OCI-LY7 (cell line): ENCODE measurements at places on chromosomes 16 and 17.

DNA sequence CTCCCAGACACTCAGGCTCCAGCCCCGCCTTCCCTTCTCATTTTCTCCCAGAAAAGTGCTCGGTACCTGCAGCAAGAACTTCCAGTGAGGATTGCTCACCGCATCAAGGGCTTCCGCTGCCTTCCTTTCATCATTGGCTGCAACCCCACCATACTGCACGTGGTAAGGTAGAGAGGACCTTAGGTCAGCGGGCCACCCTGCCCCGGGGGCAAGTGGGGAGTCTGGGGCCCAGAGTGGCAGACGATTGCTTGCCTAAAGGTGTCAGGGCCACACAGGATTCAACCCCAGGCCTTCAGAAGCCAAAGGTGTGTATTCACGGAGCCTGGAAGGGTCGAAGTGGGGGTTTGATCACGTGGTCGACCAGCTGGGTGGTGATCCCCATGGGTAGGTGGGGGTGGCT is 1.4 kb downstream of the BCKDK start:
- DNase-seq = no peak

GRCh38 chr17:81582341-81582740 is 30.2 kb upstream of the FAAP100 start:
- no peak for DNase-seq

- peak; percentile 14 for DNase-seq
Measured at GRCh38 chr16:83813823-83814658, 6.3 kb downstream of the HSBP1 start.

DNA sequence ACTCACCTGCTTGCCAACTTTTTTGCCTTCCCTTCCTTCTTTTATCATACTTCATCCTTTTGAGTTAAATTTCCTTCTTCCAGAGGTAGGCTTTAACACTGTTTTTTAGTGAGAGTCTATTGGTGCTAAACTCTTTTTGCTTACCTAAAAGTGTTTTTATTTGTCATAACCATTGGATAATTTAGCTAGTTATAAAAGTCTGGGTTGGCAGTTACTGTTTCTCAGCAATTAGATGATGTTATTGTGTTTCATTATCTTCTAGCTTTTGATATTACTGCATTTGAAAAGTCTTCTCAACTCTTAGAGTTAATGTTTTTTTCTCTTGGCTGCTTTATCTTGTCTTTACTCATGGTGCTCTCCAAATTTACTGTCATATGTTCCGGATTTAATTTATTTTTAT is 22.6 kb downstream of the ZNRF1 start:
- DNase-seq = no peak

GRCh38 chr16:83915081-83915480 is 16.2 kb downstream of the MLYCD start:
- no peak for DNase-seq

DNA sequence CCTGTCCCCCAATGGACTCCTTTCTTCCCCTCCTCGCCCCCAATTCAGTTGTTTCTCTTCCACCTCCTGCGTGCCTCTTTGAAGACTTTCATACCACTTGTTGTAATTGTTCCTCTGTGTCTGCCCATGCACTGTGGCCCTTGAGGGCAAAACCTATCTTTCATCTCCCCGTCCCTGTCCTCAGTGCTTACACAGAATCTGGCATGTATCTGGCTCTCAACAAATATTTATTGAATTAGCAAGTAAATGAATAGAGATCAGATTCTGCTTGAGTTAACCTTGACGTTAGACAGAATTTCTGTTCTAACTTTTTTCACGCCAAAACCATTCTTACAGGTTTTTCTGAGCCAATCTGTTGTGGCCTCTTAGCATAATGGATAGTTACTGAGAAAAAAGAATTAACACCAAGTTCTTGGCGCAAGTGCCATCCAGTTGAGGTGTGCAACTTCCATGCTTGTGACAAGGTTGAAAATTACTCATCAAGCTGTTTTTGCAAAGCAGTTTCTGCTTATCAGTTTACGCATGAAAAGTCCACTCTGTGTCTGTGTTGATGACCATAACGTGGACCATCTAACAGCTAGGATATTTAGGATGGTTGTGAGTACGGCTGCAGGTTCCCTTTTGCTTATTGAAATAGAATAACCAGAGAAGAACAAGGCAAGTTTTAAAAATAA is 215.1 kb downstream of the PRKCA start:
- no peak for DNase-seq

DNA sequence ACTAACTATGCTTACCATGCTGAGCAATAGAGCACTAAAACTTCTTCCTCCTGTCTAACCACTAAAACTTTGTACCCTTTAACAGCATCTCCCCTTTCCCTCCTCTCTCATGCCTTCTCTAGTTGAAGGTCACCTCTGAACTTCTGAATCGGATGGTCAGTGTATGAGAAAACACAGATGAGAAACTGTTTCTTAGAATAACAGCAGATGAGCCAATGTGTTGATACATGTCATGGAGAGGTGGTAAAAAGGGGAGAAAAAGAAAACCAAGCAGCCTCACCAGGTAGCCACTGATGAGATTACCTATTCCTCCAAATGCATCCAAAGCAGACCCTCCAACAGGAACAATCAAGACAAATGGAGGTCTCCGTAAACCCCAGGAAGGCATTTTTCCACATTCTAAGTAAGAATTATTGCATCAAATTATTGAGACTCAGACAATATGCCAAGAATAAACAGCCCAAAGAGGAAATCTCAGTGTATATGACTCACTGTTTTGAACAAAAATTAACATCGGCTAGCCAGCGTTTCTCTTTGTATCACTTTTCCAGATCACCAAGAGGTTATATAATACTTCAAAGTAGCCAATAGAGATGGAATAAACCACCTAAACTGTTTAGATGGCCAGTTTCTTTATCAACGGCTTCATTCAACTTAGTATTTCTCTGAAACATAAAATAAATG is 793.3 kb upstream of the SOX9 start:
- DNase-seq = no peak

DNA sequence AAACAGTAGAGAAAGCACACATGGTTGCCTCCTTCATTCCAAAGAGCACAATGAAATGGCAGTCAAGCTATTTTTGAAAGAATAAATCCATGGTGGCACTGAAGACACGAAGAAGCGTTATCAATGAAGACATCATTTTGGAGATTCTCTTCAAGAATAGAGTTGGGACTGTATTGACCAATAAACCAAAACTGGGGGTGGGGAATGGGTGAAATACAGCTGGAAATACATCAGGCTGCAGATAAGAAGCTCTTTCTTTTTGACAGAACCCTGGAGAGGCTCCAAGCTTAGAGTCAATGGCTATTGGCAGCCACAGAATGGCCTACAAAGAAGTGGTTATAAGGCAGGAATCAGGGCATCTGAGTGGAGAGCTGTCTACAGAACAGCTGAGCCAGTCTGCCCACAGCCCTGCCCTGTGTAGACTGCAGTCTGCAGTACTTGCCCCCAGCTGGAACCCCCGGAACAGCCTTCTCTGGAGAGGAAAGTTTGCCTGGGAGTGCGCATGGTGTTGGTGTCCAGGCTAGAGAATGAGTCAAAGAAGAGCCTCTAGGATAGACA is 100.4 kb downstream of the STX8 start:
- DNase-seq = no peak

DNA sequence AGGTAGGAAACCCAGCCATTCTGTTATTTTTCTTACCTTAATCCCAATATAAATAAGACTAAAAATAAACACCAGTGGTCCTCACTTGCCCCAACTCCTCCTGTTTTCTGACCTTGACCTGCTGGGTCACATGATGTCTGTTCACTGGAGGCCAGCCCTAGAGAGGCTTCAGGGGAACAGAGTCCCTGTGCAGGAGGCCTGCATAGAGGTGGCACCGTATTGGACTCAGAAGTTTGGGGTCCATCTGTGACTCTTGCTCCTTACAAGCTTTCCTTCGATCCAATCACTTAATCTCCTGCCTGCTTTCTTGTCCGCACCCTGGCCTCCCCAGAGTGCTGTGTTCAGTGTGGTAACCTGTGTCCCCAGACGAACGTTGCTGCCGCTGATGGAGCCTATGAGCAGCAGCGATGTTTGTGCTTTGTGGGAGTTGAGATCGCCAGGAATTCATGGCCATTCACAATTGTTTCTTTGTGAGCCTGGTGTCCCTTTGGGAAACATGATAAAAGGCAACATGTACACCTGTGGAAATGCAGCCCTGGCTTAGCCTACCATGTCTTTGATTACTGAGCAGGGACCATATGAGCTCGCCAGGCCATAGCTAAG is 4.7 kb downstream of the IGSF6 start:
- DNase-seq = no peak

- DNase-seq = peak; percentile 18
Measured at GRCh38 chr17:8630227-8630801, at the start of gene MYH10. TSS of gene MYH10 (minus strand) at chr17:8630725. CDS start at chr17:8623246, 7,479 bp downstream.
